H1 (cell line): ENCODE measurements at places on chromosomes 1 and 21.

DNA sequence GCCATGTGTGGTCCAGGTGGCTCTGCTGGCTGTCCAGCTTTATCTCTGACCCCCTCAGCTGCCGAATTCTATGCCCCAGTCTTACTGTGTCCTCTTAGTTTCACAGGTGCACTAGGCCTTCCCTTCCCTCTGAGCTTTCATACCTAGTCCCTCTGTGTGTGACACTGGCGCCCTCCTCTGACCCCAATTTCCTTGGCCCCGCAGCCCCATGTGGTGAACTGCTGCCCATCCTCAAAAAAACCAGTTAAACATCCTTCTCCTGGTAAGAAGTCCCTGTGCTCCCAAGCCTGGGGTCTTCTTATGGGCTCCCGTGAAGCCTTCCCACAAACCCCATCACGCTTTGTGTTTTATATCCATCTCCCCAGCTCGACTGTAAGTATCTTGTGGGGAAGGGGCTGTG is 93.9 kb upstream of the TSPAN2 start:
- DNase-seq, result no peak

DNA sequence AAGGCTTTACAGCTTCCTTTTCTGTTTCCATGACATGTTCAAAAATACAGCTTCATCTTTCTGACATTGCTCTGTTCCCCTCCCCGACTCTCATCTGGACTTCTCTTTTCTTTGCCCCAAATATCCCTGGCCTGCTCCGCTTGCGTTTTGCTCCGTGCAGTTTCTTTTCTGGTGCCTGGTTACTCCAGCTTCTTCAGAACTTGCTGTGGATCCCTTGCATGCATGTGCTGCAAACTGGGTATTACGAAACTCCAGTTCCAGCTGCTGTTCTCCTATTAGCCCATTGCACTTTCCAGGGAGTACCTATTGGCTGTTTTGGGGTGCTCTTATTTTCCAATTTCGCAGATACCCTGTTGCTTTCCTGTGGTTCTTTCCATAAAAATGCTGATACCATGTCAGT is 9.9 kb upstream of the NDC1 start:
- DNase-seq, result no peak

- no peak for DNase-seq
Measured at GRCh38 chr1:47474278-47475193, 36.7 kb downstream of the FOXD2 start.

DNA sequence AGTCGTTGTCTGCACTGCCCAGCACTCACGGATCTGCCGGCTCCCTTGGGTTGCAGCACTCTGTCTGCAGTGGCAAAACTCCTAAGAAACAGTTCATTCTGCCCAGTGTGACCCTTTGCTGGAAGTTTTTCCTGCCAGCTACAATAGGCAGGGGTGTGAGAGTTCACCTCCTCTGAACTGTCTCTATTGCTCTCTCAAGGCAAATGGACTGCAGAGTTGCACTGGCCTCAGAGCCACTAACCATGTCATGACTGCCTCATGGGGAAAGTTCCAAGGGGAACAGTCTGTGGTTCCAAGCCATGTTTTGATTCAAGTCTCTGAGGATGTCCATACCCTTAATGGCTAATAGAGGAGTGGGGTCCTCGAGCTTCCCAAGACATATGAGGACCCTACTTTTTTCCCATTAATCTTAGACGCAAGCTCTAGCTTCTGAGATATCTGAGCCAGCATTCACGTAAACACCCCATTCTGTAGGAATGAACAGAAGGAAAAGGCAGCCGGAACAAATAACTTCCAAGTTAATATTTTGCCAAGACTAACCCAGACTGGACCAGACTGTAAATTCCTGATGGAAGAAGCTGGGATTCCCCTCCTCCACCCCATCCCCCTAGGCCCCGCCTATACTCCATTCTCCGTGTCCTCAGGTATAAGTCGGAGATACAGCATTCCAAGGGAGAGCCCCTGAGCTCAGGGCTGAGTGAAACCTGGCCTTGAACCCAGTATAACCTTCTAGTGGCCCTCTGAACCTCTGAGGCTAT is 93.8 kb upstream of the AKT3 start:
- no peak for DNase-seq

- no peak for DNase-seq
Measured at GRCh38 chr1:167529829-167530474, 11.6 kb upstream of the CD247 start.

GRCh38 chr1:56146449-56146848 is 432.9 kb downstream of the PLPP3 start:
- no peak for DNase-seq

DNA sequence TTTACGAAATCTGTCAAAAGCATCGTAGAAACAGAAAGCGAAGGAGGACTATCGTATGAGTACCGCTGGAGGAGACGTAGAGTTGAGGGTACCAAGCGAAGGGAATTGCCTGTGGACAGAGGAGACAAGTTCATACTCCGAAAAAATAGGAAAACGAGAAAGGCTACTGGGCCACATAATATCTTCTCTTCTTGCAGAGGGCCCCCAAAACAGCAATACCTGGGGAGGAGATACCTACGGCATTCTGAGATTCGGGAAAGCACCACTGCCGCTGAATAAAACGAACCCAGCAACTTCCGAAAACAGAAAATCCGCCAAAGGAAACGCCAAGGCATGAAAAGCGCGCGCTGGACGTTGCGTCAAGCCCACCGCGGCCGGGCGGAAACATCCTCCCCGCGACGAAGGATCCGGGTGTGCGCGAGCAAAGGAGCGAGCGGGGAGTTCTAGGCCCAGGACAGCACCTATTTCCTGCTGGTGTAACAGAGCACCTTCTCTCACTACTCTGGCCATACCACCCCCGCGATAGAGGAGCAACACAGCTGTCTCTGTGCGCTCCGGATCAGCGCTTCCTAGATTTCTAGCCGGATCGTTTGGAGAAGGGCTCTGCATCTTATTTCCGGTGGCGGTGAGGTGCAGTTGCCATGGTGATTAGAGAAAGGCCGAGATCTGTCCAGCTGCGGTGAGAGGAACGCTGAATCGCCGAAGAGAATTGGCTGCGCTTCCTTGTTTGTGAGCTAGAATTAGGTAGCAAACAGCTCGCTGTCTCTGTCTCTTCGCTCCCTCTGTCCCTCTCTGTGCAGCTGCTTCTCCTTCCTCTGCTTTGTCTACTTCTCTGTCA is at the start of the genes EFCAB7 and ITGB3BP:
Gene EFCAB7, plus strand, starts transcription at position 635 of the 838 bp plus-strand sequence. CDS start 2,048 bp downstream, outside the sequence.
Gene ITGB3BP, minus strand, starts transcription at position 335 of the 838 bp plus-strand sequence. Its CDS starts 92 bp downstream, at position 243.
- peak; percentile 80 for DNase-seq

DNA sequence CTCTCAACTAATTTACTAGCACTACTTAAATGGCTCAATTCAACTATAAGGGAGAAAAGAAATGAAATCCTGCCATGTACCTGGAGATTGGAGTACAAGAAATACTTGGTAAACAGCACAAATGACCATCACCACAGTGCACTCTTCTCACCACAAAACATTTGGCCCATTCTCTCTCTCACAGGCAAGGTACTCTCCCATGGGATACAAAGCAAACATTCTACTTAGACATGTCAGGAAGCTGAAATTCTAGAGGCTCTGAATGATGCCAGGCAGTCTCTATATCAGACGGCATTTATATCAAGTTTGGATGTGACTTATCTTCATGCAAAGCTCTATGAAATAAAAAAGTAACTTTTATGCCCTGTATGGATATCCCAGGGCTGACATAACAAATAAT is 72.5 kb downstream of the DPT start:
- no peak for DNase-seq

GRCh38 chr1:248215880-248216279 is 15.3 kb upstream of the OR2M4 start:
- DNase-seq, result no peak

GRCh38 chr1:207849016-207849415 is 61.9 kb downstream of the CD34 start:
- no peak for DNase-seq

DNA sequence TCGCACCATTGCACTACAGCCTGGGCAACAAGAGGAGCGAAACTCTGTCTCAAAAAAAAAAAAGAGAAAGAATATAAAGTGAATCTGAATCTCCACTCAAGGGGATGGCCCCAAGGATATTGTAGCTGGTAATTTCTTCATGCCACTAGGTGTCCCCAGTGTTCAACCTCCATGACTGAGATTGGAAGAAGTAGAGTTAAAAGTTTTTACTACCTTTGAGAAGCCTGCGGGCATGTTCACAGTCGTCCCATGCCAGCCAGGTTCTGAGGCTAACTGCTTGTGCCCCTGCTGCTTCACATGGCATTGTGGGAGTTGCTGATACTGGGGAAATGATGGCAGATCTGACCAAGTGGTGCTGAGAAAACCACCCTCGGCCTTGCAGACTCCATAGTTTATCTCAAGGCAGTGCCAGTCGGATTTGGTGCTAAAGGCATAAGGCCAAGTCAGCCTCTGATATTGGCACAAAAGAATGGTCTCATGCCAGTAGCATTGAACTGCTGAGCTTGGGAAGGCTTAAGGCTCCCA is 10.8 kb upstream of the SHISA4 start:
- no peak for DNase-seq

GRCh38 chr1:101219924-101220870 is 16.6 kb upstream of the S1PR1 start:
- DNase-seq, result no peak

DNA sequence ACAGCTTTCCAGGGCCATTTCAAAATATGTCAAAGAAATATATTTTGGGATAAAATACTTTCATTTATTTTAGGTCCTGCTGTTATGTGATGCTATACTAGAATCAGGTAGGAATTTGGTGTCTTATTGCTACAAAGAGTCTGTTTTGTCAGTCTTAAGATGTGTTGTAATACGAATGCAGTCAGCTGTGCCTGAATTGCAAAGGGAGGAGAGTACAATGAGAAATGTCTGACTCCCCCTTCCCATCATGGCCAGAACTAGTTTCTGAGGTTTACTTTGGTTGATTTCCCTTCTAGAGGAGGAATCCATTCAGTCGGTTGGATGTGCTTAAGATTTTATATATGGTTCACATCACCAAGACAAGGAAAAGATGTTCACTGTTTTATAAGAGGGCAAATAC is 75.7 kb upstream of the TNFSF18 start:
- DNase-seq, result no peak

- DNase-seq, result no peak
Measured at GRCh38 chr1:116096013-116096618, 15.1 kb upstream of the MAB21L3 start.

- DNase-seq, result no peak
Measured at GRCh38 chr1:93566227-93566626, 115.4 kb downstream of the BCAR3 start.

- no peak for DNase-seq
Measured at GRCh38 chr1:178407655-178408054, 89.1 kb downstream of the CLEC20A start.
